ENCODE measurements at places on chromosomes 3 and 15. TPM values are rescaled to one million over a fixed set of nuclear protein-coding genes. Genes with fewer than 3 reads are reported as not detected.

The A4GNT gene
- not detected for total RNA-seq

The GUCA1C gene
- total RNA-seq, result not detected

- no peak overlapping the region for H3K4me3 ChIP-seq
- H3K4me1 ChIP-seq, result no peaks in the 10 kb centered on the region
- H3K27ac ChIP-seq, result no peak overlapping the region
- DNase-seq, result no peak
Measured at GRCh38 chr15:56786966-56787365, 53.7 kb upstream of the ZNF280D start.

The RARRES1 gene
- 0.81 TPM for total RNA-seq

DNA sequence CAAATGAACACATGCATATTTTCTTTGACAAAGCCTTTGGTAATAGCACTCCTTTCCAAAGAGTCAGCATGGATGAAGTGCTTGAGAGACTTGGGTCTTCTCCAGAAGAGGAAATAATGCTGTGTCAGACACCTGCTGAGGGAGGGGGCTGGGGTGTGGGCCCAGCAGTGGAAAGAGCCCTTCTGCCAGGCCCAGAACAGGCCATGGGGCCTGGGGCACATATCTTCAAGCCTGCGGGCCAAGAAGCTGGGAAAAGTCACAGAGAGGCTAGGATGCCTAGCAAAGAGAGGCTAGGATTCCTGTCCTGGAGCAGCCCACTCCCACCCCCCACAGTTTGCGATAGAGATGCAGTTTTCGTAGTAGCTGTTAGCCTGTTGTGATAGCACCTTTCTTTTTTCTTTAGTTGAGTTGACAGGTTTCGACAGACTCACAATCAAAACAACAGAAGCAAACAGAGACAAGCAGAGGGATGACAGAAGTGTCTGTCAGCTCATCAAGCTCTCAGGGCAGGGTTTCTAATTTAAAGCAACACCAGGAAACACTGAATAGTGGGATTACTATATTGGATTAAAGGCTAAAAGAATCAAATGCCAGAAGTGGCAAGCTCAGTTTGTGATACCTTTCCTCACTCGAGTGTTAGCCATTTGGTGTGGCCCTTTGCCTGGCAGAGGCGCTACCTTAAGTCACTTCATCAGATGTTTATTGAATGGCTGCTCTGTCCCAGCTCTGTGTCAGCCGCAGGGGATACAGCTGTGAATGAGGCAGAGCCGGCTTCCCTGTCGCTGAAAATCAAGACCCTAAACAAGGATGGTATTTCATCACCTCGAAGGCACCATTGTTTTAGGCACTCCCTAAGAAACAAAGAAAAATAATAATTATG lies 19.0 kb downstream of the CMTM7 start:
- H3K4me1 ChIP-seq, result peaks cover 11% of the 10 kb centered on the region
- H3K36me3 ChIP-seq, result peaks cover 3% of the 10 kb centered on the region
- no peak for DNase-seq
- no peaks in the 10 kb centered on the region for H3K27me3 ChIP-seq

GRCh38 chr15:63736287-63736686 lies 97.5 kb downstream of the HERC1 start:
- peaks cover 6% of the 10 kb centered on the region for H3K36me3 ChIP-seq
- DNase-seq, result no peak
- H3K27me3 ChIP-seq, result no peaks in the 10 kb centered on the region
- no peak overlapping the region for H3K27ac ChIP-seq
- H3K4me3 ChIP-seq, result no peak overlapping the region

DNA sequence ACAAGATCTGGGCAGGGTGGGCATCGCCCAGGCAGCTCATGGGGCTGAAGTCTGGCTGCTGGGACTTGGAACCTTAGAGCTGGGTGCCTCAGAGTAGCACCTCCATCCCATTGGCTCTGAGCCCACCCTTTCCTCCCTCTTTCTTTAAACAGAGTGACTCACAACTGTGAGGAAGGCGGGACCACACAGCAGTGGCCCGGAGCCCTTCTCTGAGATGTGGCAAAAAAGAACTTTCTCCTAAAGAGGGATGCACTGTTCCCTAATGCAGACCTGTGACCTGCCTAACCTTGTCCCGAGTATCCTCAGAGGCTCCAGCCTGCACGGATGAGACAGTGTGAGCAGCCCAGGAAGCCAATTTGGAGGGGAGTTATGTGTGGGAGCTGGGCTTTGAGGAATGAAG lies 23.6 kb downstream of the PRR20G start:
- H3K4me1 ChIP-seq, result no peaks in the 10 kb centered on the region
- no peak overlapping the region for H3K4me3 ChIP-seq
- H3K27ac ChIP-seq, result no peak overlapping the region
- H3K36me3 ChIP-seq, result no peaks in the 10 kb centered on the region
- no peaks in the 10 kb centered on the region for H3K27me3 ChIP-seq
- DNase-seq, result no peak

The PCOLCE2 gene
- total RNA-seq, result 6.8 TPM

The CKMT1A gene
- 35.5 TPM for total RNA-seq

DNA sequence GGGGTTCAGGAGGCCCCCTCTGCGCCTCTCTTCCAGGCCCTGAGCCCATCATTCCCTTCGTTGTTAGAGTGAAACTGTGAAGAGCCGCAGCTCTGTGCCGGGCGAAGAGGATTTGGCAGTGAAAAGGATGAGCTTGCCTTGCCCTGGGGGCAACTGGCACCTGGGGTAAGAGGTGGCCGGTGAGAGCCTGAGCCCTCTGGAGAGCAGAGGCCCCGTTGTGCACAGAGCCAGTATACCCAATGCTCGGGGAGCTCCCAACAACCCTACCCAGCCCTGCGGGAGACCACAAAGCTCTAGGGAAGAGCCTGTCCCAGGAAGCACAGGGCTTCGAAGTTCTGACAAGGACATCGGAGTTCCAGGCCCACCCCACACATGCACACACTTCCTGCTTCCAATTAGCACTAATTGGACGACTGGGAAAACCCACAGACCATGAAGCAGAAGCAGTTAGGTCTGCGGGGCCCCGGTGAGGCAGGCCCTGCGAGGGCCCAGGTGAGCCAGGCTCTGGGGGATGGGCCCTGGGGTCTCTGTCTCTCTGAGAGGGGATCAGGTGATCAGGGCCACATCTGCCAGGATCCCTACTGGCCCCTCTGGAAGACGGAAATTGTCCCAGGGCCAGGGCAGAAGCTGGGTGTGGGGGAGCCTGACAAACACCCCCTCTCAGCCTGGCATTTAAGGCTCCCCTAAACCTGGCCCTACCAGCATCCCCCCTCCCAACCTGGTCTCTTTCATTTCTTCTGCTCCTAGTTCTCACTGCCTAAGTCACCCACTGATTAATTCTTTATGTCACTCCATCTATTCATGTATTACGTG lies 27.9 kb upstream of the SFMBT1 start:
- H3K36me3 ChIP-seq, result no peaks in the 10 kb centered on the region
- no peaks in the 10 kb centered on the region for H3K4me1 ChIP-seq
- no peaks in the 10 kb centered on the region for H3K27me3 ChIP-seq
- peak; percentile 20 for DNase-seq

GRCh38 chr3:126475413-126476114 lies at the start of gene ZXDC:
Gene ZXDC (minus strand): TSS chr3:126475891. CDS start chr3:126475865, 26 bp downstream.
- H3K36me3 ChIP-seq, result peaks cover 9% of the 10 kb centered on the region
- peak within 1 kb of the TSS; percentile 88 for H3K4me3 ChIP-seq
- peaks cover 9% of the 10 kb centered on the region for H3K4me1 ChIP-seq
- no peak within 1 kb of the TSS for H3K27ac ChIP-seq
- DNase-seq, result peak; percentile 93

DNA sequence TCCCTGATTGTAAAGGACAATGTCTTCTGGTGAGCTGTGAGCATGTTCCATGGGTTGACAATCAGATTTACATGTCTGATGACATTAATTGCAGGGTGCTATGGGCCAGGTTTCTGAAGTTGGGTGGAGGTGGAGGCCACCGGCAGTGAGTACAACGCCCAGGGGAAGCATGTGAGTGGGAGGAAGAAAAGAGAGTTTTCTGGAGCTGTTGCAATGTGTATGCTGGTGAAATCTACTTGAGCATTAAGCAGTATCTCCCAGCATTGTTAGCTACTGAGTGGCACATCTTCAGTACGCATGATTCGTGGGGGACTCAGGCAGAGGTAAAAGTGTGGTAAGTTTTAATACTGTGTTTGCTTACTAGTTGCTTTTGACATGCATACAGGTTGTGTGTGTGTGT lies 26.6 kb downstream of the TMEM45A start:
- no peaks in the 10 kb centered on the region for H3K4me1 ChIP-seq
- no peak overlapping the region for H3K4me3 ChIP-seq
- H3K27ac ChIP-seq, result no peak overlapping the region
- no peak for DNase-seq
- no peaks in the 10 kb centered on the region for H3K36me3 ChIP-seq

The GPR149 gene
- not detected for total RNA-seq

The RTF1 gene
- total RNA-seq, result 45.7 TPM

GRCh38 chr3:37833302-37834186 lies 28.1 kb upstream of the CTDSPL start:
- no peaks in the 10 kb centered on the region for H3K27me3 ChIP-seq
- no peaks in the 10 kb centered on the region for H3K4me1 ChIP-seq
- H3K36me3 ChIP-seq, result no peaks in the 10 kb centered on the region
- H3K27ac ChIP-seq, result no peak overlapping the region

GRCh38 chr3:85081191-85081906 lies 122.6 kb downstream of the CADM2 start:
- H3K36me3 ChIP-seq, result no peaks in the 10 kb centered on the region
- H3K4me1 ChIP-seq, result no peaks in the 10 kb centered on the region
- H3K4me3 ChIP-seq, result no peak overlapping the region
- no peaks in the 10 kb centered on the region for H3K27me3 ChIP-seq
- no peak for DNase-seq

The C3orf18 gene
- 7.1 TPM for total RNA-seq

DNA sequence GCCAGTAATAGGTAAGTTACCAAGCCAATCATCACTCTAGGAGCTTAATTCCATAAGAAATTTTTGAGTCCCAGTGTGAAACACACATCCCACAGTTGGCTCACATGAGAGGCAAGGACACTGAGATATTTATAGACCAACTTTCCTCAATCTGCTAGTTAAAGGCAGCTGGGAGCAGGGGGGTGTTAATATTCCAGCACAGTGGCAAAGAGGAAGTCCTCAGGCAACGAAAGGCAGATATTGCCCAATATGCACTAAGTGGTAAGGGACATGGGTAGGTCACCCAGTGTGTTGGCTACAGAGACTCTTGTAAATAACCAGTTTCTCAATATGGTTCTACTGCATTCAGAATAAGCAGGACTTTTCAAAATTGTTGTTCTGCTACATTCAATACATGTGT lies 61.0 kb downstream of the TOP2B start:
- no peak for DNase-seq
- no peaks in the 10 kb centered on the region for H3K27me3 ChIP-seq
- H3K4me1 ChIP-seq, result no peaks in the 10 kb centered on the region
- H3K4me3 ChIP-seq, result no peak overlapping the region
- peaks cover 8% of the 10 kb centered on the region for H3K36me3 ChIP-seq

DNA sequence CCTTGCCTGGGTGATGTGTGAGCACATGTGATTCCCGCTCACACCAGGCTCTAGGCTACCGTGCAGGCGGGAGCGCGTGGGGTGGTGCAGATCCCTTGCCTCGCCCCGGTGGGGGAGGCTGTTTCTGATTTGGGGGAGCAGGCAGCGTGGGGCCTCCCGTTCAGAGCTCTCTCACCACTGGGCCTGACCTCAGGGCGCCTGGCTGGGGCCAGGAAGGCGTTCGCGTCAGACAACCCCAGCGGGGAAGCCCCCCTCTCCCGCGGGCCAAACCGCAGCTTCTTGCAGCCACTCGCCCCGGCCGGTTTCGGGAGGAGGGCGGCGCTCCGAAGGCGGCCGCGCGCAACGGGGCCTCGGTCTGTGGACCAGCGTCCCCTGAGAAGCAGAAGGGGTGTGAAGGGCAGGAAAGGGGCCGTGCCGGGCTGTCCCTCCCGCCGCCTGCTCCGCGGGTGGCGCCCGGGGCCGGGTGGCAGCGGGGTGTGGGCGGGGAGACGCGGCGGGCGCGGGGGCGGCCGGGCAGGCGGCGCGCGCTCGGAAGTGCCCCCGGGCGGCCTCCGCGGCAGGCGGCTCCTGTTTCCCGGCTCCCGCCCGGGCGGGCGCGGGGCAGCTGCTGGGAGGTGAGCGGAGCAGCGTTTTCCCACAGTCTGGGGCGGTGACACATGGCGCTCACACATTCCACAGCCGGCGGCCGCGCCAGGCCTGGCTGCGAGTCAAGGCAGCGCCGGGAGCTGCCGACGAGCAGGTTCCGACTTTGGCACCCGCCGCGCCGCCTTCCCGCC lies 65.1 kb upstream of the HES1 start:
- no peak overlapping the region for H3K27ac ChIP-seq
- peak; percentile 66 for DNase-seq
- peak overlapping the region; percentile 51 for H3K4me3 ChIP-seq
- peaks cover 17% of the 10 kb centered on the region for H3K36me3 ChIP-seq
- no peaks in the 10 kb centered on the region for H3K4me1 ChIP-seq
- H3K27me3 ChIP-seq, result peaks cover 4% of the 10 kb centered on the region

GRCh38 chr3:9781551-9781950 lies 10.7 kb downstream of the TADA3 start:
- H3K4me3 ChIP-seq, result no peak overlapping the region
- no peak overlapping the region for H3K27ac ChIP-seq
- no peaks in the 10 kb centered on the region for H3K27me3 ChIP-seq
- H3K4me1 ChIP-seq, result no peaks in the 10 kb centered on the region
- DNase-seq, result no peak

DNA sequence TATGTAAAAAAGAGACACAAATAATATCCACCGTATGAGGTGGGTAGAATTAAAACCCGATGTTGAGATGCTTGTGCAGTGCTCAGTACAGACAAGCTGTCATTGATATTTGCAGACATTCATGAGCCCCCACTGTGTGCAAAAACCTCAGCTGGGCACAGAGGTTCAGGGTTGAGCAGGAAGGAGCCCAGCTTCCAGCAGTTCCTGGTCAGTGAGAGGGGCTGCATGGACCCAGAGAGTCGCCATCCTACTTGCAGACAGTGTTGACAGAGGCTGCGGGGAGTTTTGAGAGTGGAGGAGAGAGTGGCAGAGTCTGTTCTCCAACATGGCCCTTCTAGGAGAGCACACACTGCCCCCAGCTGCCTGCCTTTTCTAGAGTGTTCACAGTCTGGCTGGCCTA lies 6.1 kb upstream of the LTF start:
- H3K4me1 ChIP-seq, result no peaks in the 10 kb centered on the region
- no peaks in the 10 kb centered on the region for H3K27me3 ChIP-seq
- no peak overlapping the region for H3K4me3 ChIP-seq
- no peak overlapping the region for H3K27ac ChIP-seq

- no peak for DNase-seq
- H3K4me1 ChIP-seq, result 0 out of 2 replicates have a peak, but pooled peaks cover 2% of the 10 kb centered on the region
- no peaks in the 10 kb centered on the region for H3K36me3 ChIP-seq
- H3K27ac ChIP-seq, result no peak overlapping the region
Measured at GRCh38 chr15:91625506-91625905, 228.0 kb upstream of the SLCO3A1 start.

The MOBP gene
- 0.13 TPM for total RNA-seq
